ENCODE measurements at places on chromosomes 5 and 9.

- no peak for DNase-seq
These were observed 11.7 kb downstream of the DNM1 start for GRCh38 chr9:128214571-128215490.

GRCh38 chr5:99176186-99176585 lies 247.4 kb upstream of the CHD1 start:
- no peak for DNase-seq

GRCh38 chr9:35501946-35502345 lies 12.0 kb downstream of the RUSC2 start:
- DNase-seq = no peak

DNA sequence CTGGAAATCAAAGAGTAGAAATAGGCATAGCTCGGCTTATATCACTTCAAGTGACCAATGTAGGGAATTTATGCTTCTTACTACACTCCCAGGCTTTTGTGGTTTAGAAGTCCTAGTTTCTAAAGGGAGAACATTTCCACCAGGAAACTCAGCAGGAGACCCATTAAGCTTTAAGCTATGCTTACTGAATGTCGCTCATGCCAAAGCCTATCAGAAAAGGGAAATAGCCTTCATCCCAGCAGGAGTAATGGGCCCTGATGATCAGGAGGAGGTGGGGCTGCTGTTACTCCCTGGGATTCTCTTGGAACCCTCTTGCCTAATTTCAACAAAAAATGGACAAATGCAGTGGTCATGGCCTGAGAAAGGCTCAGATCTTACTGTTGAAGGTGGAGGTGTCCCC lies 54.5 kb upstream of the SEMA6A start:
- no peak for DNase-seq

DNA sequence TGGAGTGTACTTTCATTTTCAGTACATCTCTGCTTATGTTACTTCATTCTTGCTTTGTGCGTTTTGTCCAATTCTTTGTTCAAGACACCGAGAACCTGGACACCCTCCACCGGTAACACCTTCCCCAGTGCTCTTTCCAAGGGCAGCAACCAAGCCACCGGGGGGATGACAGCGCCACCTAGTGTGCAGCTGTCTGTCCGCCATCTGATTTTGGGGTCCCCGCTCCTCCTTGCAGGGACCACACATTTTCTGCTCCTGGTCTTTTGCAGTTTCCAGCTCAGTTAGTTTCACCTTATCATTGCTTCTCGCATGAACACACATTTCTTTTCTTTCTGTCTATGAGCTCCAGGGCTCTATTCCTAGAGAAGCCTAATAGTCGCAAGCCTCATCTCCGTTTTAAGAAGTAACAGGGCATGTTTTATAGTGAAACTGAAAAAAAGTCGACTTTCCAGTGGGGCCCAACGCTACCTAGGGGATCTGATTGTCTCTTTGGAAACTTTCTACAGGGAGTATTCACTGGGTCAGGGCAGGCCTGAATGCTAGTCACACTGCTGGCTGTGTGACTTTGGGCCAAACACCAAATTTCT lies 152.1 kb downstream of the FSTL4 start:
- DNase-seq = peak; percentile 68

GRCh38 chr9:112145886-112146285 lies 29.2 kb downstream of the SUSD1 start:
- no peak for DNase-seq

GRCh38 chr9:136222166-136222905 lies 17.4 kb upstream of the LHX3 start:
- no peak for DNase-seq

GRCh38 chr5:122385808-122386207 lies 73.8 kb downstream of the SNCAIP start:
- no peak for DNase-seq

DNA sequence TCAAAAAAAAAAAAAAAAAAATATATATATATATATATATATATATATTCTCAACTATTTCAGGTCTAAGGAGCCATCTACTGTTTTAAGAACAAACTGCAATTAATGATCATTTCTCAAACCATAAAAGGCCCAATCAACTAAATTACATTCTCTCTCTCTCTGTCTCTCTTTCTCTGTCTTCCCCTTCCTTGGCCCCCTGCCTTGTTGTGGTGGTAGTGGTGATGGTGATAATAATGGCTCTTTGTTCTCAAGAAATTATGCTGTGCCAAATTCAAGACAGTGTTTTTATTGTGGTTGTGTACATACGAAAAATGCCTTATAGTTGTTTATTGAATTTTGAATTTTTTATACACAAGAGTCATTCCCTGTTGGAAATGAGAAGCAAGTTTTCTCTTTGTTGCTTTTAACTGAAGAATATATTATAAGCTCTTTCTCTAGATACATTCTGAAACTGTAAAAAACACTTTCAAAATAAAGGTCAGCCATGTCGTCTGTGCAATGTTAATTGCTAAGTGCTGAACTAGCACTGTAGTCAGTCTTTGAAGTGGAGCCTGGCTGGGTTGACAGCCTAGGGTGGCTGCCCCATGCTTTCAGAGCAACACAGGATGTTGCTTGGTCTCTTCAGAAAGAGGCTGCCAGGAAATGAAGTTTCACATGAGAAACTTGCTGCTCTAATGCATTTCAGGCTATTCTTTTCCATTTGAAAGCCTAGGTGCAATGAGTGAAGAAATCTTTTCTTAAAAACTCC lies 96.0 kb downstream of the HINT1 start:
- peak; percentile 36 for DNase-seq

- no peak for DNase-seq
These were observed 137.8 kb downstream of the CEP120 start for GRCh38 chr5:123285122-123286023.

GRCh38 chr9:120841930-120842684 lies 615 bp downstream of the PSMD5 start:
- no peak for DNase-seq

DNA sequence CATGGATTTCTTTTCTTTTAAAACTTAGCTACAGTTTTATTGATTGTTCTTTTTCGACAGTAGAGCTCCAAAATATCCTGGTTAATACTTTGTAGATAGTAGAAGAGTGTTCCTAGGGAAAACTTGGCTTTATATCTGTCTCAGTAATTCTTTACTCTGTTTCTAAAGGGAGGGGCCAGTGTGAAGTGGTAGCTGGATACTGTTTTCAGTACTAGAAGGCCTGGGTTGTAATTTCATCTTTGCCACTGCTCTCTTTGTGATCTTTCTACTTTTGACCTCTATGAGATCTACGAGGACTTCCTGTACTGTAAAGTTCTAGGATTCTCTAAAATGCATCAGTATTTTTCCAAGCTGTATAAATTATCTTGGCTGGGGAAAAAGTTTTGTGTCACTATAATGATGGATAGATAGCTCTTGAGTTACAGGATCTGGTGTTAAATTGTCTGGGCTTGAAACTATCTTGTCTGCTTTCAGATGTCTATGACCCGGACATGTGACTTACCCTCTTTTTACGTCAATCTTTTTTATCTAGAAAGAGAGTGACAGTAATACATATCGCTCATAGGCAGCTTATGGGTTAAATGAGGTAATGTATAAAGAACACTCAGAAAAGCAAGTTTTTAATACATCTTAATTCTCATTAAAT lies 53.6 kb downstream of the PRR16 start:
- DNase-seq = no peak

DNA sequence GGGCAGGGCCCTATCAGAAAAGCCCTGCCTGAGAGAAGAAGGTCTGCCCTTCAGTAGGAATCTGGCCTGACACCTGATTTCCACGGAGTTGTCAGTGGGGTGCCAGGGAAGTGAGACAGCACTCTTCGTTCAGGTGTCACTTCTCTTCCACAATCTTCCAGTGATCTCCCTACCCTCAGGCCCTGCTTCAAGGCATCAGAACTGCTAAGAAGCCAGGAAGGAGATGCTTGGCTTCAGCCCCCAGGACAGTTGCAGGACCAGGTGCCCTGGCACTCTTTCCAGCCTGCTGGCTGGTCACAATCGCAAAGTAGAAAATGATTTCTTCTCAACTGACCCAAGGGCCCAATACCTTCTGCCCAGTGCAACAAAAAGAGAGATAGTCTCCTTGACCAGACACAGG lies 50.3 kb downstream of the SPOCK1 start:
- DNase-seq = no peak

DNA sequence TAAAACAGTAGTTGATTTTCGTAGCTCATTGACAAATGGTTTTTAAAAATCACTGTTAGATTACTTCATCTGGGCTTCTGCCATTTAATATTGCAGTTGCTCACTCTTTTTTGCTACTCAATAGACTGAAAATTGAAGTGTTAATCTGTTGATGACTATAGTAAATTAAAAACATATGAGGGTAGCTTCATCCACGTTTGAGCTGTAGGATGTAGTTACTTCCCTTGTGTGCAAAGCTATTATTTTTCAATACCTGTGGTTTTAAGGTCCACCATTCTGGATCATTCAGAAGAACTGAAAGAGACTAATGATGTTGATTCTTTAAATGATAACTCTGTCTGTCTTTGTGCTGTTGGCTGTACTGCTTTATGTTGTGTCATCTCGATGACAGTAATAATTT lies 74.7 kb downstream of the LNPEP start:
- DNase-seq = no peak

DNA sequence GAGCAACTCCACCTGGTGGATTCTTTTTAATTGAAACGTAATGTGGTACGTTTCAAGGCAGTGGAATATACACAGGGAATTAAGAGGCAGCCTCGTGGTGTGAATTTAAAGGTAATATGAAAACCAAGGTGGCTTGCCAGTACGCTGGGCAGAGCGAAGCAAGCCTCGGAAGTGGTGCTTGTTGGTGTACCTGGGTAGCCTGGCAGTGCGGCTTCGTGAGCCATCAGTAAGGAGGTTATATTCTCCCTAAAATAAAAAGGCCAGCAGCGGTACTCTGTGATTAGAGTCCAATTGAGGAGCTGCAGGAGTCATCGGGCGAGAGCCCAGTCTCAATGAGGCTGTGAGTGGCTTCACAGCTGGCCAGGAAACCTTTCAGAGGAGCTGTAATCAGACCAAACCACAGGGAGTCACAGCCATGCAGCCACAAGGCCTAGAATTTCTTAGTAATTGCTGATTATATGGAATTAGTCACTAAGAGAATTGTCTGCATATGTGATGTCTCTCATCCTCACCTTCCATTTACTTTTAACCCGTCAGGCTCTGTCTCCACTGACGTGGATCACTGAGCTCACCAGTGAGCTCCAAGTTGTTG lies 57.7 kb downstream of the DCP2 start:
- DNase-seq = no peak

DNA sequence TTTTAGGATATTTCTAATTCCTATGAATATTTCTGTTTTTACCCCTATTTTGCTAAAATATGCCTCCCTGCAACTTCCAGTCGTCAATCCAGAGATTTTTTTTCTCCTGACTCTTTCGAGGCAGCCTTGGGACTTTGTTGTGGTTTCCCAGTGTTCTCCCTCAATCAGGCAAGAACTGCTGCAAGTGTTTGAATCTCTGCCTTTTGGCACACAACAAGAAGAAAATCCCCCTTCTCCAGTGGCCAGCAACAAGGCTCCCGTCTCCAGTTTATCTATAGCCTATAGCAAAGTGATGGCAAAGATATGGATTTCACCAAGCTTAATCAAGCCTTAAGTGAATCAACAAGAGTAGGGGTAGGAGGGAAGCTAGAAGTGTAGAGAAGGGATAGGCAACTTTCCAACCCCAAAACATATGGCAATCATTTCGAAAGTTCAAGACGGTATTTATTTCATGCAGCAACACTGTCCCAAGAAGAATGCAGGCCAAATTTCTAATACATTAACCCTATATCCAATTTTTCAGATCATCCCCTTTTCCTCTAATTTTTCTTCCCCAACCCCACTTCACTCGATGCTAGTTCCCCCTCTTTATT lies 37.7 kb upstream of the PAPPA start:
- no peak for DNase-seq

GRCh38 chr5:141914199-141914743 lies 9.4 kb upstream of the DELE1 start:
- DNase-seq = peak; percentile 50

DNA sequence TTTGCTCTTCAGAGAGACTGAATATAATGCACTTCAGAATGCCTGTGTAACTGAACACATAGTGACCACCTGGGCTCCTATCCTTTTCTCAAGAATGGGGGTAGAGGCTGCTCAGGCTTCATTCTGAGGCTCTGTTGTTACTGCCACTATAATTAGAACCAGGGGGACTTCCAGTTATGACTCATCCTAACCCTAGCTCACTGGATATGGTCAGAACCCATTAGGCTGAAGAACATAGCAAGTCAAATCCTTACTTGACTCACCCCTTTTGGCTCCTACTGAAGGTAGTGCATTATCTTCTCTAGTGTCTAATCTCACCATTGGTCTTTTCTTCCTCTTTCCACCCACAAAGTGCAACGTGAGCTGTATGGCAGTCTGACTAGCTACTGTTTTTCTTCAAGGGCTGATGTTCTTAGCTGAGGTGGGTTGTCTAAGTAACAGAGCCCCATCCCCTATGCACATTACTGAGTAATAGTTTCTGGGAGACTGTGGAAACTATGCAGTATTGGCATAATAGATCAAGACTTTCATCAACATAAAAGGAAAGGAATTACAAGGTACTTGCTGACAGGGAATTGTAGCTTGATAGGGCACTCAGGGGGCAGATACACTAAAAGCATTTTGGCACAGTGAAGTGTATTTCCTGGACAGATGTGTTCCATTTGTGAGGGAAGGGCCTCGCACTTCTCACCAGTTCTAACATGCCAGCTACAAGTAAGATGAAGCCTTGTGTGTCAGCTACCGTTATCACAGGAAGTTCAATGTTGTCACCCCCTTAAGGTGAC lies 431.0 kb upstream of the MEF2C start:
- DNase-seq = peak; percentile 20

DNA sequence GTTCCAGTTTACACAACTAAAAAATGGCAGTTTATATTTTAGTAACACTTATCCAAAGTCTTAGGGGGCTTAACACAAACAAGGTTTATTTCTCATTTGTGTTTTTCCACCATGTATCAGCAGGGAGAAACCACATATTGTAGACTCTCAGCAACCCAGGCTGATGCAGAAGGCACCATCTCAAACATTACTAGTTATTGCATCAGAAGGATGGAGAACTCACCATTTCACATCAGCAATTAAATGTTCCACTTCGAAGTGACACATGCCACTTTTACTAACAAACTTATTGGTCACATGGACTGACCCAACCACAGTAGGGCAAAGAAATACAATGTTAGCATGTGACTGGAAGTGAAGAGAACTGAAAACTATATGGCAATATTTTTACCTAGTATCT lies 22.5 kb upstream of the SMC2 start:
- DNase-seq = no peak

- DNase-seq = no peak
These were observed 84.5 kb downstream of the TTLL11 start for GRCh38 chr9:122008559-122008958.

DNA sequence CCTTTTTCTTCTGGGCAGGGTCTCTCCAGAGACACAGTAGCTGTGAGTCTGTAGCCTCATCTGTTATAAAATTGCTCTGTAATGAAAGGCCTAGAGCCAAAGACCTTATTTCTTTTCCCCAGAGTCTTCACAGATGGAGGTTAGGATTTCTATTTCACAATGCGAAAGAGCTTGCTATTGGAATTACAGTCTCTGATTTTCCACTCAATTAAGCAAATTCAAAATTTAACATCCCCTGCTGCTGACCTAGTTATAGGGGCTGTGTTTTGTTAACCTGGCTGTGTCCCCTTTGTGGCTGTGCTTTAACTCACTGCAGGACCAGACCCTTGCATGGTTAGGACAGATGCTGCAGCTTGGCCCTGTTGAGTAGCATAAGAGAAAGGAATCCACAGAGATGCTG lies 190.3 kb upstream of the NMUR2 start:
- DNase-seq = no peak

GRCh38 chr5:74201334-74202081 lies 439.0 kb downstream of the ENC1 start:
- no peak for DNase-seq
